Activated gamma-delta T cell treated with anti-CD3 and anti-CD28 coated beads, Interleukin-2, amount 50 U/mL, for 16 hours (primary cell): ENCODE measurements at places on chromosomes 1 and 21.

- DNase-seq = no peak
Measured at GRCh38 chr1:212612041-212612961, 3.7 kb downstream of the ATF3 start.

DNA sequence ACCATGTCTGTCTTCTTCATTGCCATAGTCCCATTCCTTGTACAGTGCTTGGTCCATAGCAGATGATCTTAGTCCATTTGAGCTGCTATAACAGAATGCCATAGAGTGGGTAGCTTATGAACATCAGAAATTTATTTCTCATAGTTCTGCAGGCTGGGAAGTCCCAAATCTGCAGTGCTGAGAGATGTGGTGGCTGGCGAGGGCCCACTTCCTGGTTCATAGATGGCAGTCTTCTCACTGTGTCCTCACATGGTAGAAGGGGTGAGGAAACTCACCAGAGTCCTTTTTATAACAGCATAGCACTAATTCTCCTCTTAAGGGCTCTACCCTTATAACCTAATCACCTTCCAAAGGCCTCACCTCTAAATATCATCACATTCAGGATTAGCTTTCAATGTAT, 23.1 kb upstream of the RAP1A start:
- peak; percentile 54 for DNase-seq

GRCh38 chr1:85135392-85135798, 65.4 kb downstream of the SYDE2 start:
- DNase-seq = no peak

- DNase-seq = no peak
Measured at GRCh38 chr1:203287898-203288297, 17.4 kb upstream of the BTG2 start.

DNA sequence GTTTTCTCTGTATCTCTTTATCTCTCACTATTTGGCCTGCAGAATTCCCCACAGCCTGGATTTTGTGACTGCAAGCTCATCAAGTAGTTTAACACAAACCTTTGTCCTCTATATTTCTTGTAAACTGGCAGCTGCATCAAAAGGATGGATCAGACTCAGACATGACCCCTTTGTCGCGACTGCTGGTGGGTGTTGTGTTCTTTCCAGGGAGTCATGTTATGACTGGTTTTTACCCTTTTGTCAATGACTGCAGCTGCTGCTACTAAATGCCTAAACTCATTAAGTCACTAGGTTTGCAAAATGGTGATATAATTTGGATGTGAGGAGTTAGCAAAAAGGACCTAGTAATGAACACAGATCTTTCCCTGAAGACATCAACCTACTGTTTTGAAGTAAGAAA, 10.2 kb upstream of the TOMM20 start:
- DNase-seq = no peak

DNA sequence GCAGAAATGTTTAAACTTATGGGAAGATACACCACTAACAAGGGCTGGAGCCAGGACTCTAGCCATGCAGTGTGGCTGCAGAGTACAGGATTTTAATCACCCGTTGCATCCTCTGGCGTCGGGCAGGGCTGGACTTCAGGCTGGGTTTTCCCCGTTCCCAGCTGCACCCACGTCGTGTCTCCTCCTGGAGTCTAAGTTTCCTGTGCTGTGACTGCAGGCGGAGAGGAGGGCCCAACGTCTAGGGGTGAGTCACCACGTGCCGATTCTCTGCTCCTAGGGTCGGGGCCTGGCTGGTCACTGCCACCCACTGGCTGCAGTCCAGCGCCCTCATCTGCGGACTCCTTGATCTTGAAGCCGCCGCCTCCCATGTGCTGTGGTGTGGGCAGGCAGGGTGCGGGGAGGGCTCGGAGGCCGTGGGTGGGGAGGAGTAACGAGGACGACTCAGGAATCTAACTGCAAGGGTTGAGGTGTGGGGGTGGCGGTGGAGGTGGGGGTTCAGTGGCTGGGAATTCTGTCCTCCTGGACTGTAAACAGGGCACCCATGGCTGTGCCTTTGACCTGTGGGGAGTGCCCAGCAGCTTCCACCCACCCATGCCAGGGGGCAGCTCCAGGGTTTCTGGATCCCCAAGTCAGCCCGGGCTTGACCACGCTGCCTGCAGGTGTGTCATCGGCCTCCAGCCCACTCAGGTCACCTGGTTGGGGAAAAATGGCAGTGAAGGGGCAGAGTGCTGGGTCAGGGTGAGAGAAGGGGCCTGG, 77.8 kb downstream of the ALPL start:
- no peak for DNase-seq

DNA sequence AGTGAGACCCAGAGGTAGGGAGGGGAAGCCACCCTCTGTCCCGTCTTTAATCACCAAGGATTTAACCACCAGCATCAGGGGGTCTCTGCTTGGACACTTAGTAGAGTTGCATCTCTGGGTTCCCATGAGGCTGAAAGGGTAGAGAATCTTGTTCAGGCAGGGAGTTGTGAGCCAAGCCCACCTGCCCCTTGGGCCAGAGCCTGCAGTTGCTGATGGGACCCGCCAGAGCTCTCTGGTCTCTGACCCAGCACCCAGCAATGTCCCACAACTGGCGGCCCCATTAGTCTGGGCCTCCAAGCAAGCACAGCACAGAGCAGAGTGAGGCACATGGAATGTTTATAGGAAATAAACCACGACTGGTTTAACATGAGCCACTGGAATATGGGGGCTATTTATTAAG, 166.3 kb downstream of the TRIM33 start:
- DNase-seq = no peak

DNA sequence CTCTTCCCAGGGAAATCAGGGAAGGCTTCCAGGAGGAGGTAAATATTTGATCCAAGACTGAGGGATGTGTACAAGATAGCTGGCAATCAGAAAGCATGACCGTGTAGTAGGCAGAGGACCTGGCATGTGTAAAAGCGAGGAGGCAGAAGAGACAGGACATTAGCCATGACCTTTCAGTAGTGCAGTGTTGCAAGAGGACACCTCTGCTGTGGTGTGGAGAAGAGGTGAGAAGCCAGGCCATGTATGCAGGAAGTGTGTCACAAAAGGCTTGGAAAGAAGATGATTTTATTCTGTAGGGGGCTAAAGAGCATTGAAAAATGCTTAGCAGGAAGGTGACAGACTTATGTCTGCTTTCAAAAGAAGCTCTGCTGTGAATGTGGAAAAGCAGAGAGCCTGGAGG, 381.0 kb downstream of the ZP4 start:
- no peak for DNase-seq

DNA sequence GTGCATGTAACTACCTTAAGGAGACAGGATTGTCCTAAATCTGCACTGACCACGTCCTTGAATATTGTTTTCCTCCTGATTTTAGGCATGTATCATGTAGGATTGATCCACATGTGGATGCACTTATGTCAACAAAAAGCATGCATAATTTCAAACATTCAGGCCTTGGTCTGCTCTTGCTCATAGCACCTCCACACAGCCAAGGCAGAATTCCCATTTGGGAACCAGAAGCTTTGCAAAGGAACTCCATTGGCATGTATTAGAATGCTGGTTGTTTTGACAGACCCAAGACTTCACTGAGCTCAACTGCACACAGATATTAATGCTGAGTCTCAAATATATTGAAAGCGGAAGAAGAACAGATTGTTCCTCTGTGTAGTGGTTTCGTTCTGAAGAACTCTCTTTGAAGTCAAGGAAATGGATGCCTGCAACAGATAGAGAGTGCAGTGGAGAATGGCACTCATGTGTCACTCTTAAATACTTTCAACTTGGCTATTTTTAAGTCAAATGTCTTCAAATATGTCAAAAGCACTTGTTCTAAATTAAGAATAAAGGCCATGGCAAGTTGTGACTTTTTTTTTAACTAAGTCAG, 387.6 kb downstream of the LTN1 start:
- DNase-seq = no peak

DNA sequence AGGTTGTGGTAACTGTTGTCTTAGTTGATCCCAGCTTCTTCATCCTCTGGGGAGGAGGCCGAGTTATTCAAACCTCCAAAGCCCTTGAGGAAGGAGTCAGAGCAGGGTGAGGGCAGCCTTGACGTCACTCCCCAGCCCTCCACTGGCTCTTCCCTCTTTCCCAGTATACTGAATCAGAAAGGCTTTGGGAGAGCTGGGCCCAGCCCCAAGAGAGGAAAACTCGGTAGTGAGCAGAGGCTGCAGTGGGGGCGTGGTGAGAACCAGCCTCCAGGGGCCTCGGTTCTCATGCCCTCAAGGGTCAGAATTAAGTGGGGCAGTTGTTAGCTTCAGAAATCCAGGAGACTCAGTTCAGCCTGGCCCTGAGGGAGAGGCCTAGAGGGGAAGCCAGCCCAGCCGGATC, 1.8 kb upstream of the GJA4 start:
- DNase-seq = no peak

DNA sequence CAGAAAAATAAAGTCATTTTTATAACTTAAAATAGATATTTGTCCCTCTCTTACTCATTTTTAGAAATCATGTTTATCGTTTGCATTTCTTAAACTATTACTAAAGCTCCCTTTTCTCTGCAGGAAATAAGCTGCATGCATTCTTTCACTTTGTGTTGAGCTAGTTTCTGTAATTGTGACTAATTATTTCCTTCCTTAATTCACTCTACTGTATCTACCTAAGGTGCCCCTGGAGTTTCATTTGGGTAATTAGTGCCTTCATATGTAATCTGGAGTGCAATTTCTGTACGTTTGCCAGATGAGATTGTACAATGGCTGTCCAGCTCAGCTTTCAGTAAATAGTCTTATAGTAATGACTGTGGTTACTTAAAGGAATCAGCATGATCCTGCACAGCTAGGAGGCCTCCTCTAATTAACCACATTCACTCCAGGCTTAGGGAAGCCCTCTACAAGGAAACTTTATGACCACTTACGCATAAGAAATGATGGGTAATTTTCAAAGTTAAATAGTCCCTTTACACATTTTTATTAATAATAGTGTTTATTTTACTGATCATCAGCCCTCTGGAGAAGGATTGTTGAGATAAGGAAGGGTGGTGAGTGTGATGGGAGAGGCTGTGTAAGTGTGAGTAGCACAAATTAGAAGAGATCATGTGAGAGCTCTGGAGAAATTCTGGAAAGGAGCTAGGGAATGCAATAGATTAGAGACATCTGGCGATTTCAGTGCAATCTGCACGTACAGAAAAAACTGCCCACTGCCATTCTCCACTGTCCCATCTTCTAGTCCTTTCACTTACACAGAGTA, 86.8 kb downstream of the LRRC8C start:
- no peak for DNase-seq

- DNase-seq = no peak
Measured at GRCh38 chr21:20010691-20011200, 987.5 kb upstream of the NCAM2 start.

- no peak for DNase-seq
Measured at GRCh38 chr1:90201467-90202358, 206.8 kb downstream of the ZNF326 start.

GRCh38 chr1:85992791-85993190, 163.8 kb downstream of the COL24A1 start:
- DNase-seq = no peak

GRCh38 chr1:77553568-77554291, 128.7 kb downstream of the ZZZ3 start:
- DNase-seq = no peak

DNA sequence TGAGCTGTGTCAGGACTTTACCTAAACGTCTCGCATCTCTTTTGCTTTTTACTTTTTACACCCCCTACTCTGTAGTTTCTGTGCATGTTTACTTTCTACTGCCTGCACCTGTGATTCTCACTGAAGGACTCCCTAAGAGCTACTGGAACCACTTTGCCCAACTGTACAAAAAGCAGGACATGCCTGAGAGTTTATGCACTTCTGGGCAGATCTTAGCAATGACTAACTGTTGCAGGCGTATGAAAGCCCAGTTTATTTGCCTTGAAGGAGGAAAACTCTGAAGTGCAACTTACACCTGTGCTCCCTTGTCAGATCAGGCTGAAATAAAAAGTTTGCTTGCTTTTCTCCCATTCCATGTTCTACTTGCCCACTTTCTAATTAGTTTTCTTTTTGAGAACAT, 467.0 kb upstream of the USP24 start:
- DNase-seq = no peak

- no peak for DNase-seq
Measured at GRCh38 chr1:167438171-167439138, 79.9 kb downstream of the CD247 start.

- no peak for DNase-seq
Measured at GRCh38 chr1:118973531-118974137, 14.5 kb downstream of the TBX15 start.

DNA sequence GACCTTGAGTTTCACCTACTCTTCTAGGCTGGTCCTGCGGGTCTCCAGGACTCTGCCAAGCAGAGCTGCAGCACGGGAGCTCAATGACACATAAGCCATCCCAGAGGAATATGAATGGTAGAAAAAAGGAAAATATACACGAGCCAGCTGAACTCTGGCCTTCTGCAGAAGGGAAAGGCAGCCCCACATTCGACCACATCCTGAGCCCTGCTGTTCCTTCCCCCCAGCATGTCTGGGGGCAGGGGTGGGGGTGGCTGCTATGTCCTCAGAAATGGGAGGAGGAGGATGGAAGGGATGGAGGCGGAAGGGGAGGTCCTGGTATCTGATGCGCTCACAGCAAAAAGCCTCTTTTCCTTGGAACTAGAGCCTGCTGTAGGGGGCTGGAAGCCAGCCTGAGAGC, 12.1 kb upstream of the KDF1 start:
- no peak for DNase-seq

GRCh38 chr1:5661196-5662085, 330.8 kb downstream of the NPHP4 start:
- no peak for DNase-seq

GRCh38 chr1:87327376-87328271, 1.1 kb upstream of the LMO4 start:
- DNase-seq = no peak

DNA sequence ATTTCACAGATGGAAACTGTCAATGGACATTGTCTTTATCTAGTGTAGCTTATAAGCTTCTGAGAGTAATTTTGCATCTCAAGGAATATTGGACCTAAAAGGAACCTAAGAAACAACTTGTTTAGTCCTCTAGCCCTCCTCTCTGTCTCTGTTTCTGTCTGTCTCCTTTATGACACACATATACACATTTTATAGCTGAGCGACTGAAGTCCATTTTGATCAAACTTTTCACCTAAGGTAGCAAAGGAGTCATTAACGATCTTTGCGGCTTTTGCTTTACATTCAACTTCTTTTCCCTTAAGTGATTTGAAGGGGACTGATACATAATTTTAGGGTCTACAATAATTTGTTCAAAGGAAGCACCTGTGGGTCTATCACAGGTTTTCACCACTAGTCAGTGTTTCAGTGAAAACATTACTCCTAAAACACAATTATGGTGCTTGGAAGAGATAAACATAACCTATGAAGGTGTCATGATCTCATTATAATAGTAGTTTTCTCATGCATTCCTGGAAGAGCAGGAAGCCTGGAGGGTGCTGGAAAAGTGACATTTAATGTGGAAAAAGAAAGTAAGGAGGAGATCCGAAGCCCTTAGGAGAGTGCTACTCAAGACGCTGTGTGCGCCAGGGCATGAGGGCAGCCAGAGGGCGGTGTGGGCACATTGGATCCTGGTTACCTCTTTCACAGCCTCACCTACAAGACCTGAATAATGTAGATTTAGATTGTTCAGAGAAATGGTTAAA, 248.6 kb downstream of the DNM3 start:
- DNase-seq = peak; percentile 14

DNA sequence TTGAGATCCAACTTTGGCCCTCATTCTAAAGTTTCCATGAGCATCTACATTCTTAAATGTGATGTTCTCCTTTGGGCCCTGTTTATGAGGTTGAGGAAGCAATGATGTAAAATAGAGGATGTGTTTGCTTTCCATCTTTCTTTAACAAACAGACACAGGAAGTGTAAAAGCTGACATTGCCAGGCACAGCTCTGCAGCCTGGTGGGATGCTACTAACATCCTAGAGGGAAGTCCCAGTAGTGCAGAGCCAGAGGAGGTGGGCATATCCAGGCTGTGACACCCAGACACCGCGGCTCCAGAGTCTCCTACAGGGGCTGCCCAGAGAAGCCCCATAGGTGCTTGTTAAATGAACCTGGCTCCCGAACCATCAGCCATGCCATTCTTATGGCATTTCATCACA, 16.2 kb downstream of the OLFML2B start:
- DNase-seq = no peak
